Naive thymus-derived CD8-positive, alpha-beta T cell (primary cell): ENCODE measurements at places on chromosomes 2 and 18. TPM values are rescaled to one million over a fixed set of nuclear protein-coding genes. Genes with fewer than 3 reads are reported as not detected.

GRCh38 chr2:161233858-161234431 lies 73.7 kb downstream of the TANK start:
- no peak for DNase-seq

The GLB1L gene
- 2.7 TPM for total RNA-seq

DNA sequence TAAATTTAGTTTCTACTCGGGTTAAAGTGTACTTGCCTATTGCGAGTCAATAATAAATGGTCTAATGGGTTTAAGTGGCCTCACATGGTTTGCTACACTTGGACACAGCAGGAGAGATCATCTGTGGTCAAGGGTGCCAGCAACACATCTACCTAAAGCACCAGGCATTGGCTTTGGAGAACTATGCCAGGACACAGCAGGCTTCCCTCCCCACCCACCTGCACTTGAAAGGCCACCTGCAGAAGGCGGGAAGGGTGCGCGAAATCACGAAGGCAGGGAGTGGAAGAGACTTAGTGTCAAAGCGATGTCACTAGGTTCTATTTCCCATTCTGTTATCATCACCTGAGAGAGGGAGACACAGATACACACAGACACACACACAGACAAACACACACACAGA lies 44.5 kb downstream of the MYT1L start:
- no peak for DNase-seq

- peak; percentile 87 for DNase-seq
Measured at GRCh38 chr18:63320123-63320974, 780 bp upstream of the BCL2 start.

The TDRD15 gene
- not detected for total RNA-seq

- peak; percentile 60 for DNase-seq
Measured at GRCh38 chr2:160427629-160428404, 65.8 kb downstream of the RBMS1 start.

The ACTR2 gene
- 258 TPM for total RNA-seq

The CRYBA2 gene
- not detected for total RNA-seq

The SLC19A3 gene
- not detected for total RNA-seq

The CD8A gene
- 273 TPM for total RNA-seq

DNA sequence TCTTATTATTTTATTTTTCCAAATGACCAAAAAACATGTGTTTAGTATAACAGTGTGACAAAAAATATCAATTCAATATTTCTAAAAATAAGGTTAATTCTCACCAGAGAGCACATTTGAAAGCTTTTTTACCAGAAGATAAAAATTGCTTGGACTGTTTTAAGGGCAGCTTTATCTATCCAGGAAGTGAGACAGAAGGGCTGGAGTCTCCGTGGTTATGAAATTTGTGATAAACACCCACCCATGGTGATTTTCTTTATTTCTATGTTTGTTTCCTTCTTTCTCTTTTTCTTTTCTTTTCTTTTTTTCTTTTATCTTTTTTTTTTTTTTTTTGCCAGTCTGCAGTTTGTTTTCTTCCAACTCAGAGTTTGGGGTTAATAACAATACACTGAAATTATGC lies 298.5 kb downstream of the PIEZO2 start:
- DNase-seq: no peak

The REG3A gene
- not detected for total RNA-seq

The ADRA2B gene
- total RNA-seq: 0.22 TPM

- no peak for DNase-seq
Measured at GRCh38 chr2:75292826-75293225, 93.5 kb upstream of the TACR1 start.

DNA sequence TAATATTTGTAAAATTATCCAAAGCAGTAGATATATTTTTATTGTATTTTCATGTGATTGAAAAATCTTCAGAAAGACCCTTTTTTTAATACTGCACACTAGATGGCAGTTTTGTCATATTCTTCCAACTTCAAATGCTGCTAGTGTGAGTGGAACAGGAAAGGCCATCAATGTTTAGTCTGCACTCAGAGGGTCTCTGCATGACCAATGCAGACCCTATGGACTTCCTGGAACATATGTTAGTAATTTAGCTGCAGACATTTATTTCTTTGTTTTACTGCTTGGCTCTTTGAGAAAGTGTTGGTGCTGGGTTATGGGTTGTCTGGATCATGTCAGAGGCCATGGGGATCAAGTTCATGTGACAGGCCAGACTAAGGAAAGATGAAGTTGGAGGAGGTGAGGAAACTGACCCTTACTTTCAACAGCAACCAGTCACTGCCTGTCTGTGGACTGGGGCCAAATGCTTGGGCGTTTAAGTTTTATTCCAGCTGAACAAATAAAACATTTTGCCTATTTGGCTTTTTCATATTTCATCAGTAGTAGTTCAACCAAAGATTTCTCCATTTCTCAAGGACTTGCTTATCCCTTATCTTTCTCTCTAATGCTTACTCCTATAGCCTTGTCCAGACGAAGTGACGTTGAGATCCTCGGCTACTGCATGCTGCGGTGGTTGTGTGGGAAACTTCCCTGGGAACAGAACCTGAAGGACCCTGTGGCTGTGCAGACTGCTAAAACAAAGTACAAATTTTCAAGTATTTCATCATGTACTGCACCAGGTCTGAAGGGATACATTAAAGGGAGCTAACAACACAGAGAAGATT lies 84.8 kb downstream of the VRK2 start:
- DNase-seq: no peak

DNA sequence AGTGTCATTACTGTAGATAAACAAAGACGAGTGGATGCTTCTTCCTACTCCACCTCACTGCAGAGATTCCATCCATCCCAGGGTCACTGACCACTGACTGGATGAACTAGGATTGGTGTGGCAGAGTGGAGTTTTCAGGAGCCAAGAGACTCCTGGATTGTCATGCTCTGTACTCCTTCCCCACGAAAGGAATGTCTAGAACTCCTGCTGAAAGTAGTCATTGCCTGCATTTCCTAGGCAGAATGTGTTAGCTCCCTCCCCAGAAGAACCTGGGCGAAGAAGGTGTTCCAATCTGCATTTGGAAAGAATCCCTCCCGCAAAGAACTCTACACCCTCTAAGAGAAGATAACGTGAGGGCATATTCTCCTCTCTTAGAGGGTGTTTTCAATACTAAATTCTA lies 6.2 kb downstream of the PAX8 start:
- no peak for DNase-seq

DNA sequence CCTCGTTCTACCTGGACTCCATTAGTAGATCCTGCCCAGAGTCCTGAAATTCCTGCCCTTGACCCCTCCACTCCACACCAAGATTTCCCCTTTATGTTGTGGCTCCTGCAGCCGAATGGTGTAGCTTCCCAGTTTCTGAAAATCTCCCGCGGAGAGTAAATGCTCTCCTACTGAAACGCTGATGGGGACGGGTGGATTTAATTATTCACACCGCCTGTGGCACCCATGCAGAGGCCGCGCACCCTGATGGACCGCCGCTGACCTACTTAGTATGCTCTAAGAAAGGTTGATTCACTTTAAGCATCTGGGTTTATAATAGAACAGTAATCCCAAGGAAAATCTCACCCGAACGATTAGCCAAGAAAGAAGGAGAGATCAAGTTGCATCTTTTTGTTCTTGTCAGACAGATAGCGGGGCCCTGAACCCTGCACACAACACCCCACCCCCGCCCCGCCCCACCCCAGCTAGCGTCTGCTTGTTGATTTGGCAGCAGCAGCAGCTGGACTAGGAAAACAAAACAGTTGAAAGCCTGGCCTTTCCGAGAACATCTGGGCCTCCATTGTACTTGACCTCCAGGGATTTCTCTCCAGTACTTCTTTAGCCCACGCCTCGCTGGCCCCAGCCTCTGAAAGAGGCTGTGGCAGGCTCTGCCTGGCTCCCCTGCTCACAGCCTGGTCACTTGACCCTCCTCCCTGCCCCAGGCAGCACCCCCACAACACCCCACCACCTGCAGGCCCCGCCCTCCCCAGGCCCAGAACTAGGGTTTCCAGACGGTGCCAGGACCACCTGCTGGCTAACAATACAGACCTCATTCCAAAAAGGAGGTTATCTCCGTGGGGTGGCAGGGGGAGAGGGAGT lies 53.6 kb downstream of the DPYSL5 start:
- DNase-seq: no peak

- DNase-seq: no peak
Measured at GRCh38 chr18:79333046-79333445, 62.7 kb upstream of the NFATC1 start.

- no peak for DNase-seq
Measured at GRCh38 chr2:83565181-83565580, 893.9 kb downstream of the SUCLG1 start.

The FHOD3 gene
- total RNA-seq: not detected

DNA sequence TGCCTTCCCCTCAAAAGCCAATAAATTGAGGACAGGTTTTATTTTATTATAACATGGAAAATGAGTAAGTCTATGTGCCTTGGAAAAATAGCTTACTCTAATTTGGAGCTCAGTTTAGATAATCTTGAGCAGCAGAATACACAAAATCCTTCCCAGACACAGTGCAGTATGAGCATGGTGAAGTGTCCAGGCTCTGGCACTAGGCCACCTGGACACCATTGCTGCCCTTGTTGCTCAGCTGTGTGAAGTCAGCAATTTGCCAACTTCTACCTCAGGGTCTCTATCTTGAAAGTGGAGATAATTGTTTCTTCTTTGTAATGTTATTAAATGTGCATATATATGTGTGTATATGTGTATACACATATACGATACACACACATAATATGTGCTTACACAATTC lies 104.9 kb upstream of the CAVIN2 start:
- DNase-seq: no peak

The IGFBP5 gene
- not detected for total RNA-seq

DNA sequence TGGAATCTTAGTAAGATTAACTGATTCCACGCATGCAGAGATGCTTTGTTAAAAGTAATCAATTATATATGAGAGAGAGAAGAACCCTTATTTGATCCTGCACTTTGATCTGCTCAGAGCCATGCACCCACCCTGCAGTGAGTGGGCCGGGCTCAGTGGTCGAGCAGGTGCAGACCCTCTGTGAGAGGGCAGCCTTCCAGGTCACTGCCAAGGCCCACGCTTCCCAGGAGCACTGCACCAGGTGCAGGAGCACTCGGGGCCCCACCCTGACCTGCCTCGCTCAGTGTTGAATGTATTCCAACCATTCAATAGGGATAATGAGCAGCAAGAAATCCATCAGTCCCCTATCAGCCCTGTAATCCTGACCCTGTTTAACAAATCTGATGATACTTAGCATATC lies 126.9 kb downstream of the TMEM200C start:
- no peak for DNase-seq

- no peak for DNase-seq
Measured at GRCh38 chr2:45691171-45691999, 39.9 kb downstream of the PRKCE start.

DNA sequence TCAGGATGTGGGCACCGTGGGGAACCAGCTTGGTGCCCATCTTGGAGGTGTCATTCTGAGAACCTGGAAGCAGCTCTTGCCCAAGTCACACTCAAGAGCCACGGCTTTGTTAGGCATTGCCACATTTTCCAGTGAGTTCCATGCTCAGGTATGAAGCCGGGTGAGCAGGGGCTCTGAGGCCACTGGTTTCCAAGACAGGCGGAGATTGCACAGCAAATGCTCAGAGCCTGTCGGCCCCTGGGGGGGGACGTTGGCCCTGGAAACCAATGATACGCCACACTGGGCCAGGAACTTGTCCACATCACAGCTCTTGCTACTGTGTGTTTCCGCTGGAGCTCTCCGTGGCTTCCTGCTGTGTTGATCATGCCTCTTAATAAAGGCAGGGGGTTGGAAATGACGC lies 52.5 kb upstream of the SALL3 start:
- DNase-seq: no peak

The B3GNT7 gene
- 0.55 TPM for total RNA-seq

GRCh38 chr18:62715436-62715758 lies at the start of gene PHLPP1:
Gene PHLPP1 (plus strand): TSS chr18:62715541. CDS start chr18:62715684, 143 bp downstream.
- DNase-seq: no peak

- no peak for DNase-seq
Measured at GRCh38 chr2:217360781-217361482, 501.1 kb upstream of the TNP1 start.

GRCh38 chr2:228728961-228729360 lies 542.1 kb downstream of the PID1 start:
- no peak for DNase-seq

- DNase-seq: no peak
Measured at GRCh38 chr2:138874251-138874650, 94.1 kb upstream of the NXPH2 start.

The GRHL1 gene
- total RNA-seq: not detected
